ENCODE measurements at places on chromosomes 6 and 20.

DNA sequence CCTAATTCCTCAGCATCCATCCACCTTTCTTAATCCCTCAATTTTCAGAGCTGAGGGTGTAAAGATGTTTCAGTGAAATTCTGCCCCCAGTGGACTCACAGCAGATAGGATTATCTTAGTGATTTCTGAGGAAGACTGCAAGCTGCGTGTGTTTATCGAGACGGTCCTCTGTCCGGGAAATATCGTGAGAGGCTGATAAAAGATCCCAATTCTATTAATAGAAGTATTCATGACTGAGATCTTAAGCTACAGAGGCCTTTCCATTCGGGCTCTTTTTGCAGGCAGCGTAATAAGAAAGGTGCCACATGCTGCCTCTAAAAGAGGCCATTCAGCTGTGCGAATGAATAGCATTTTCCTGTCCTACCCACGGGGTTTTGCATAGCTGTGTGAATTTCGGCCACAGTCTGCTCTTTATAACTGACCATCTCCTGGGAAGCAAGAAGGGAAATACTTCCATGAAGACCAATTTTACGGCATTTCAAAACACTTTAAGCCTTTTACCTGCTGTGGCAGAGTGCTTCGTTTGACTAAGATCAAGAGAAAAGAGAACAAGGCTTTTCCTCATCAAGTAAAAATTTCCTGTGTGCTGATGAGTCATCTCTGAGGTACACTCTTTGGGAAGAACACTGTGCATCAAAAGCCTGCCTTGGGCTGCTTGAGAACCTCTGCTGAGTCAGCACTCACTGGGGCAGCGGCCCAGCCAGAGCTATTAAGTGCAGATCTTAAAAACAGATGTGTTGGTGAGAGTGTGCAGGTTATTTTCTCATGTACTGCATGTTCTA, 208.8 kb downstream of the ARHGAP18 start:
- no peak for DNase-seq

GRCh38 chr6:168605964-168606363, 165.0 kb downstream of the SMOC2 start:
- DNase-seq: no peak

DNA sequence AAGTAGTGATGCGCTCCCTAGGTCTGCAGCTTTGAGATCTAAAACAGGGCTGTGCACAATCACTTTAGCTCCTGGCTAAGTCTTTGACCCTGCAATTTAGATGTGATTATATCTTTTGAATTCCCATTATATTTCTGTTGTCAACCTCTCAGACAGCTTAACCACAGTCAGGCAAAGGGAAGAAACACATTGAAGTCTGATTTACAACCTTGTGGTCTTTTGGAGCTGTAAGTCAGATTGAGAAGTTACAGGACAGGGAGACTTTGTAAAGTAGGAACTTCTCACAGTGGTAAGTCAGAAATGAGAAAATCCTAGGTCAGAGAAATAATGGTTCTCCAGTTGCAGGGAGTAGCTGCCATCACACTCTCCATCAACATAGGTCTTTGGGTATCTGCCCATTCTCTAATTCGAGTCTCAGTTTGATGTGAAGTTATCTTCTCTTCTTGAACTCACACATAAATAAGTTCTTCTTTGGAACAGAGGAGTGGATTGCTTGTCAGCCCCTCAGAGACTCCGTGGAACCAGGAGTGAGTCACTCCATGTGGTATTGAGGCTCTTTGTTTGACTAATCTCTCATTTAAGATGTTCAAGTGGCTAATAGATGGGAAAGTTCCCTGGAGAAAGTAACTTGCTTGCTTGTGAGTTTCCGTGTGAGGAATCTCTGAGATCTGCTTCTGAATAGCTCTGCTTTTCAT, 35.0 kb upstream of the SGK1 start:
- no peak for DNase-seq

DNA sequence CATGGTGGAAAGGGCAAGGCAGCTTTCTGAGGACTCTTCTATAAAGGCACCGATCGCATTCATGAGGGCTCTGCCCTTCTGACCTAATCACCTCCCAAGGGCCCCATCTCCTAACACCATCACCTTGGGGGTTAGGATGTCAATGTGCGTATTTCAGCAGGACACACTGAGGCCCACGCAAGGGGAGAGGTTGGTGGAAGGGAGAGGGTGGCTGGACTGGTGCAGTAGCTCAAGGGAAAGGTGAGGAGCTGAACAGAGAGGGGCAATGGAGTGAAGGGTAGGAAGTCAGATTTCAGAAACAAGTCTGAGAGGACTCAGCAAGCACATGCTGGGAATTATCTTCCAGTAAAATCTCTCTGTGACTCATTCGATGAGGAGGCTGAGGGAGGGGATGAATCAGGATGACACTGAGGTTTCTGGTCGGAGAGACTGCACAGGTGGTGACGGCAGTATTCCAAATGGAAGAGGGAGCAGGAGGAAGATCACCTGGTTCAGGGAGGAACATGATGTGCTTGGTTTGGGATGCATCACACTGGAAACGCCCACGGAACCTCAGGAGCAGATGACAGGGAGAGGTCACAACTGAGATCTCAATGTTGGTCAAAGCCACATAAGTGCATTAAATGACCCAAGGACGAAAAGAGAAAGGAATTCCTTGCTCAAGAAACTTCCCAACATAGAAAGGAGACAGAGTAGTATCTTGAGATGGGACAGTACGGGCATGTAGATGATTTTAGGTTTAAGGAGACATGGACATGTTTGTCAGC, 67.1 kb downstream of the TFAP2A start:
- no peak for DNase-seq

GRCh38 chr20:25221592-25222460, 26.1 kb upstream of the PYGB start:
- no peak for DNase-seq

- DNase-seq: no peak
These were observed 43.1 kb downstream of the SLC17A5 start for GRCh38 chr6:73610444-73611275.

DNA sequence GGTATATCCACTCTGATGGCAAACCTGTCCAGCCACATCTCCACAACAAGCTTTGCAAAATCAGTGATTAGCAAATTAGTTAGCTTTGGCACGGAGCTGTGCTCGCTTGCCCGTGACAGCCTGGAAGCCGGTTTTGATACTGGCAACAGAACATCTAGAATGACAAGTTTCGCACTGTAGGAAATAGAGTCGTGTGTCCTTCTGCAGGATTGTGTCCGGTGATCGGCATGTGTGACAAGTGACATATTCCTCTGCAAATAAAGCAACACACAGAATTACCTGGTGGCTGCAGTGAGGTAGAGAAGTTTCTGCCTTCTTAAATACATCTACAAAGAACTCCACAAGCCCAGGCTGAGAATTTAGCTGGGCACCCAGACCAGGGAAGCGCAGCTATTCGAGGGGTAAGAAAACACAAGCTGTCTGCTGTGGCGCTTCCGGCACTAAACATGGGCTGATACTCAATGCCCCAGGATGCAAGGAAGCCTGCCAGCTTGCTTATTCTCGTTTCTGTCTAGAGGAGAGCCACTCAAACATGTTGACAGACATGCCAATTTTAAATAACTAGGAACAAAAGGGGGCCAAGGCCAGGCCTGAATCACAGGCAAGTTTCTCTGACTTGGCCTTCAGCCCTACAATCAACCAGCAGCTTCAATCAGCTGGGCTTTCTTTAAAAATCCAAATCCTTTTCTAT, 22.2 kb downstream of the EIF2S2 start:
- no peak for DNase-seq

DNA sequence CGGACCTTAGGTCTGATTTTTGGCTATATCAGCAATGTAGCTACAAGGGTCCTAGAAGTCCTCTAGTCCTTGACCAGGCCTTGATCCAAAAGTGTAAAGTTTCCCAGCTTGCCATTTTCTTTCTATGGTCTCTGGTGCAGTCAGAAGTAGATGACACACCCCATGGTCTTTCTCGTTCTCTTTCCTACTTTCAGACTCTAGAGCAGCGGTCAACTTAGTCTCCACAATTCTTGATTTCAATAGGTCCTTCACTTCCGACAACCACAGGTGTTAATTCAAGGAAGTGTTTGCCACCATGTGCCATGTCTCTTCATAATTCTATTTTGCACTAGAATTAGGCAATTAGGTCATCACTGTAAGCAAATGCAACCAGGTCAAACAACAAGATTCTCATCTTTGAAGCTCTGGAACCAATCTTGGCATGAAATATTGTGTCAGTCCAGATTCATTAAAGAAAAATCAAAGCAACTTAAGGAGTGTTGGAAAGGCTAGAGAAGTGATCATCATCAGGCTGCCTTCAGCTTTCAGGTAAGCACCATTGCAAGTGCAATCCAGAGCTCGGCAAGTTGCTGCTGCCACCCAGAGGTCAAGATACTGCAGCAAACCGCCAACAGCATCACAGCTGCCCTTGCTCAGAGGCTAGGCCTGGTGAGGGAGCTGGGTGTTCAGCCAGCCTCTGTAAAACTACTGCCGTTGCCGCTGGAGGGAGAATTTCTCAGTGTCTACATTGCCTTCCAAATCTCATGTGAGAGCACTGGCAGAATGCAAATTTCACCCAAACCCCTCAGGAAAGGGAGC, 5.6 kb upstream of the SYNE1 start:
- peak; percentile 77 for DNase-seq

DNA sequence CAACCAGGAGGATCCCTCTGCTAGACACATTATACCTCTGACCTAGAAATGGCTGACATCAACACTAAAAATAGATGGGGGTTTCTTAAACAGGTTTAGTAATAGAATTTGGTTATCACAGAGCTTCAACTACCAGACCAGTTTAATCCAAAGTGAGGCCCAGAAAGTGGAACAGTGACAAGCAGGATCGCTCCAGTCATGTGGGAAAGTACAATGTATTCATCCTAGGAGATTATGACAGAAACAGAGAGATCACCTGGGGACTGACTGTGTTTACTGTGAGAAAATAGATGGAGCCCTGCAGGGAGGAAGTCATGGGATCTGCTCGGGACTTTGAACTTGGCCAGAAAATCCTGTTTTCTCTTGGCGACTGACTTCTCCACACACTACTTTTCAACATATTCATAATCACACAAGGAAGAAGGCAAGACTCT, 238.7 kb upstream of the SOX4 start:
- DNase-seq: no peak

- DNase-seq: no peak
These were observed 958 bp downstream of the MLIP start for GRCh38 chr6:54112151-54112650.

GRCh38 chr20:19885939-19886660, 128.0 kb downstream of the RIN2 start:
- DNase-seq: no peak

DNA sequence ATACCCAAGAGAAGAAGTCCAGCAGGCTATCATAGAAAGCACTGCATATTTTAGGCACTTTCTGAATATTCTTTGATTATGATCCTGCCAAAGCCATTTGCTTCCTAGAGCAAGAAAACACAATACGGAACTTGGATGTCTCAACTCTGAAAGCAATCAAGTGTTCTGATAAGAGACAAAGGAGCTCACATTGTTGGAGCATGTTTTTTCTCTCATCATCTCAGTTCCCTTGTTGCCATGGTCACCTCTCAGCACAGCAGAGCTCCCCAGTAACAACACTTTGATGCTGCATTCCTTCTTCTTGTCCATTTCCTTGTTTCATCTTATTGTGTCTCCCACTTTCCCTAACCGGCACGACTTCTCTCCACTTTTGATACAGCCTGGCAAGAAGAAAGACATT, 168.7 kb upstream of the FUT9 start:
- DNase-seq: no peak

GRCh38 chr6:69704916-69705315, 91.9 kb downstream of the LMBRD1 start:
- DNase-seq: no peak

- DNase-seq: no peak
These were observed 126.6 kb upstream of the SALL4 start for GRCh38 chr20:51928931-51929330.

- no peak for DNase-seq
These were observed 31.8 kb downstream of the SUN5 start for GRCh38 chr20:32972181-32973076.

DNA sequence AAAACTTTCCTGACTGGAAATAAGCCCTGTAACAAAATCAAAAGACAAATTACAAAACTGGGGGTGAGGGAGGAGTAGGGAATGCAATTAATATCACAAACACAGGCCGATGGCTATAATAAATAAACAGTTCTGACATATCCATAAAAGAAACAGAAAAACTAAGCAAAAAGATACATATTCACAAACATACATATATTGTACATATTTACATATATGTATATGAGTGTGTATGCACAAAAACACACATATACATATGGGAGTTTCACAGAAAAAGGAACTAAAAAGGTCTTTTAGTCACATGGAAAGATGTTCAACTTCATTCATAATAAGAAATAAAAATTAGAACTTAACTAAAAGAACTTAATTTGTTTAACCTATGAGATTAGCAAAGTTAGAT, 292.7 kb downstream of the TFAP2A start:
- no peak for DNase-seq

DNA sequence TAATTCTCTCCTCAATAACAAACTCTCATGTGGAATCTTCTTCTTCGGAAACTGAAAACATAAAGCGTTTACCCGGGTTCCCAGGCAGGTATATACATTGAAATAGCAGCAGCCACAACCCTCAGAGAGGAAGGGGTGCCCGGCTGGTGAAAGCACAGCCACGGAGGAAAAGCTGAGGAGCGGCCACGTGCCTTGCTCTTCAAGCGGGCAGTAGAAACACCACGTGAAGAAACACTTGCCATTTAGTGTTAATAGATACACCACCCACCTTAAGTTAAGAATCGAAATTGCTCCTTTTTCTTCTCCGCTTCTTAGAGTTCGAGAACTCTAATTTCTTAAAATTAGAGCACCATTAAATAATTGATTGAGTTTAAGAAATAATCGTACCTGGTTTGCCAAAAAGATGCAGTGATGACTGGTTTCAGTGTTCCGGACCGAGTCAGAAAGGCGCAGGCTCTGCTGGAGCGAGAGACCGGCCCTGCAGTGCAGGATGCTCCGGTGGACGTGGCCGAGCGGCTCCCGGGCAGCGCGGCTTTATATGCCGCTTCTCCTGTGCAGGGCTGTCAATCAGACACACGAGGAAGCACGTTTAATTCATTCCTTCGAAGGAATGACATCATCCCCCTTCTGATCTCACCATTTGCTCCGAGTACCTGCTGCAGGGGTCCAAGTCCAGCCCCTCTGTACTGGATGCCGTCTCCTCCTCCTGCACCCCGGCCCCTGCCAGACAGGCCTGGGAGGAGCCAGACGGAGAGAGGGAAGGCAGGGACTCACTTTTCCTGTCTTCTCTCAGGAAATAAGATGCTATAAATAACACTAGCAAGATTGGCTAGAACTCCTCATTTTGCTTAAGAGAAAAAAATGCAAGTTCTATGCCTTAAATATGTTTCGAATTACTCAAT, at the start of gene THBS2:
Gene THBS2 (minus strand): TSS at position 510 of the 902 bp plus-strand sequence. CDS start 3,062 bp downstream, outside the sequence.
- no peak for DNase-seq

DNA sequence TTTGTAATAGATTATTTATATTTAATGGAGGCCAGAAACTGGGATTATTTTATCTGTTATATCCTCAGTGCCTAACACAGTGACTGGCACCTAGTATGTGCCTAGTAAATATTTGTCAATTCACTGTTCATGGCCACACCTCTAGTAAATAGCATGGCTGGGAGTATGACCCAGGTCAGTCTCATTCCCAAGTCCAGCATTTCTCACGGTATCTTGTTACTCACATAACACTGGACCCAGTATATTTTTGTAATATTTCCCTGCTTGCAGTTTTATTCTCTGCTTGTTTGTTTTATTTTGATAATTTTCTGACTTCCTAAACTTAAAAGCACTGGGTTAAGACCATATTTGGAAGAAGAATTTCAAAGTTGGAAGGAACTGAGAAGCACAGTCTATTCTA, 47.7 kb downstream of the CTNNBL1 start:
- no peak for DNase-seq
